Frontal cortex (tissue), 4 donors: ENCODE measurements at places on chromosomes 1 and 21.

DNA sequence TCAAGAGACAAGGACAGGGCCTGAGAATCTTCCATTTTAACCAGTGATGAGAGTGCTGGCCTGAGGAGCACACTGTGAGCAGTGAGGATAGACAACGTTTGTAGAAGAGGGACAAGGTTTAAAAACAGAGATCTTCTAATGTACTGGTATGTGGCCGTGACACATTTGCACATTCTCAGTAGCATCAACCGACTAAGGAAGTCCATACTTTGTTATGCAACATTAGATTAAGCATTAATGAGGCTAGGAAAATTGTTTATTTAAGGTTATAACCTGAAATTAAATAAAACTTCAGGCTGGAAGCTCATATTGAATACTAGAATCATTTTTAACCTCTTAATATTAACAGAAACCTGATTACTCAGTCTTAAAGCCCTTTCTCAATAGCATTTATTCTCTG, 99.0 kb downstream of the SLC45A1 start:
- no peak for DNase-seq

DNA sequence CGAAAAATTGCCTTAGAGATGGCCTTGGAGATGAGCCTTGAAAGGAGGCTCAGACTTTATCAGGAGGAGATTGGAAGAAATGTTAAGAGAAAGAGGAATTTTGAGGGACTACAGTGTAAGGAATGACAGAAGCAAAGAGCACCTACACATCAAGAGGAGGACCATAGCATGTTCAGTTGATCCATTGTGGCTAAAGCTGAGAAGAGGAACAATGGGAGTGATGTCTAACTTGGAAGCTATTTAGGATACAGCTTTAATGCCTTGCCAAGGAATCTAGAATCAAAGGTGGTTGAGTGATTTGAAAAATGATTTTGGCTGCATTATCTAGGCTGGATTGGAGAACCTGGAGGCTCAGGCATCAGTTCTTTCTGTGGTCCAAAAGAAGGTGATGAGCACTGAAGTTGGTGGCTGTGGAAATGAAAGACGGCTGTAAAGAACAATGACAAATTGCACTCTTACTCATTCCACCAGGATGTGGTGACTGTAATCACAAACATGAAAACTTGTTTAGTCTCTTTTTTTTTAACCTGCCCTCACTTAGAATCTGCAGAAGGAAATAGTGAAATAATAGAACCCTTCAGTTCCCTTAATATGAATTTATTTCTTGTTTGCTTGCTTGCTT, 11.3 kb downstream of the FAM20B start:
- DNase-seq, result no peak

DNA sequence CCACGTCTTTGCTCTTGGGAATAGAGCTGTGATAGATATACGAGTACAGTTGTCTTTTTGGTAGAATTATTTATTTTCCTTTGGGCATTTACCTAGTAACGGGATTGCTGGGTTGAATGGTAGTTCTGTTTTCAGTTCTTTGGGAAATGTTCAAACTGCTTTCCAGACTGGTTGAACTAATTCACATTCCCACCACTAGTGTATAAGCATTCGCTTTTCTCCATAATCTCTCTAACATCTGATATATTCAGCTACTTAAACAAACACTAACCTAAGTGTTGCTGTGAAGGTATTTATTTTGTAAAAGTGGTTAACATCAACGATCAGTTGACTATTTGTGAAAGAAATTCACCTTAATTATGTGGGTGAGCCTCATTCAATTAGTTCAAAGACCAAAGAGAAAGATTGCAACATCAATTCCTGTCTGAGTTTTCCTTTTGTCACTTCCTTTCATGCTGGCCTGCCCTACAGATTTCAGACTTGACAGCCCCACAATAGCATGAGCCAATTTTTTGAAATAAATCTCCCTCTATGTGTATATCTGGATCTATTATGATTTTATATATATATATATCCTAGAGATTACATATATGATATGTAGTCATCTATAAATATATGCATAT, 26.7 kb upstream of the DUSP10 start:
- DNase-seq, result no peak

DNA sequence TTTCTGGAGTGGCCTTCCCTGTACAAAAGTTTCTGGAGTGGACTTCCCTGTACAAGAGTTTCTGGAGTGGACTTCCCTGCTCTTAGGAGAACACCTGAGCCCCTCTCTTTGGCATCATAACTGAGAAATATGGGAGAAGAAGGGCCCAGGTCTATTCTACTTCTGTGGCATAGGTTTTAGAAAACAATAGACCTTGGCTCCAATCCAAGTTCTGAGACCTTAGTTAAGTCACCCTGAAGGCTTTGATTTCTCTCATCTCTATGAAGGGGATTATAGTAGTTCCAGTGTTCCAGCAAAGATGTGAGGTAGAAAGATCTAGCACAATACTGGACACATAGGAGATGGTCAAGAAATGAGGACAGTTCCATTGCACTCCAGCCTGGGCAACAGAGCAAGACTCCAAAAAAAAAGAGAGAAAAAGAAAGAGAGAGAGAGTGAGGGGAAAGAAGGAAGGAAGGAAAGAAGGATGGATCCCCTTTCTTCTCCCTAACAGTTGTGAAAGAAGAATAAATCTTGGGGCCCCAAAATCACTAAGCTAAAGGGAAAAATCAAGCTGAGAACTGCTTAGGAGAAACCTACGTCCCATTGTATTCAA, 13.3 kb upstream of the EIF4G3 start:
- no peak for DNase-seq

DNA sequence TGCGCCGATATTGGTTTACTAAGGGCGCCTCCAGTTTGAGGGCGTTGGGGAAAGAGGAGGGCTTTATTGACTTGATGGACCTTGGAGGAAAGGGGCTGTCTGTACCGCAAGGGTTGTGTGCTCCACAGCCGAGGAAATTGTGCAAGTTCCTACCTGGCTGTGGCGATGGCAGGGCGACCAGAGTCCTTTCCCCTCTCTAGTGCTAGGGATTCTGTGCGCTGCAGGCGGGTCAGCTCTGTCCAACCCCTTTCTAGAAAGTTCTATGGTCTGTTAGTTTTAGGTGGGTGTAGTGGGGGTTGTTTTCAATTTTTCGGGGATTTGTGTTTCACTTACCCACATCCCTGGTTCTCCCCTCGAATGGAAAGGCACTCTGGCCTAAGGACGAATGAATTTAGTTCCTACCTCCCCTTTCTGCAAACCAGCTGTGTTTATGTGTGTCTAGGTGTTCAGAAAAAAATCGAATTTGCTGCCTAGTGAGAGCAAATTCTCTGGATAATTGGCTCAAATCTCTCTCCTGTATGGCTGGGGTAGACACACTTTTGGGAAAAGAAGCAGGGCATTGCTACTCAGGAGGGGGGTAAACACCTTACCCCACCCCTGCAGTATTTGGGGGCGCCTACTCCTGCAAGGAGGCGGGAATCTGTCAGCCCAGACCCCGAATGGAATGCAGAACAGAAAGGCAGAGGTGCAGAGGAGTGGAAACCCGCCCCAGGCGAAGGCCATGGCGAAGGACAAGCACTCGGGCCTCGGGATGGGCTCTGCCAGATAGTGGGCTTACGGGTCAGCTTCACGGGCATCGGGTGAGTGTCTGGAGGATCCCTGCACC, 2.0 kb downstream of the DMBX1 start:
- no peak for DNase-seq

DNA sequence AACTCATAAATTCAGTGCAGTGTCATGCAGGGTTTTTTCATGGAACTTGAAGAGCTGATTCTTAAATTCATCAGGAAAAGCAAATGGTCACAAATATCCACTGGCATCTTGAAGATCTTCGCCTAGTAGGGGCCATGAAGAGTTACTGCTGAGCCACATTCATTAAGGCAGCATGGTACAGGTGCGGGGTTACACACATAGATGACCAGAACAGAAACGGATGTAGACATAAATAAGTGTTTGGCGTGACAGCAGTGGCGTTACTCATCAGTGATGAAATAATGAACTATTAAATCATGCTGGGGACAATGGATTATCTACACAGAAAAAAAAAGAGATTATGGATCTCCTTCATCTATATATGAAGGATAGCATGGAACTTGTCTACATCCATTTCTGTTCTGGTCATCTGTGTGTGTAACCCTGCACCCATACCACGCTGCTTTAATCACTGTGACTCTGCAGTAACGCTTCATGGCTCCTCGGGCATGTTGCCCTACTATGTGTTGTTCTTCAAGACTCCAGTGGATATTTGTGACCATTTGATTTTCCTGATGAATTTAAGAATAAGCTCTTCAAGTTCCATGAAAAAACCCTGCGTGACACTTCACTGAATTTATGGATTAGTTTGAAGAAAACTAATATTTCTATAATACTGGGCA, 161.3 kb downstream of the GALNT2 start:
- no peak for DNase-seq

GRCh38 chr1:4611563-4612341, 42.7 kb upstream of the AJAP1 start:
- DNase-seq, result no peak

DNA sequence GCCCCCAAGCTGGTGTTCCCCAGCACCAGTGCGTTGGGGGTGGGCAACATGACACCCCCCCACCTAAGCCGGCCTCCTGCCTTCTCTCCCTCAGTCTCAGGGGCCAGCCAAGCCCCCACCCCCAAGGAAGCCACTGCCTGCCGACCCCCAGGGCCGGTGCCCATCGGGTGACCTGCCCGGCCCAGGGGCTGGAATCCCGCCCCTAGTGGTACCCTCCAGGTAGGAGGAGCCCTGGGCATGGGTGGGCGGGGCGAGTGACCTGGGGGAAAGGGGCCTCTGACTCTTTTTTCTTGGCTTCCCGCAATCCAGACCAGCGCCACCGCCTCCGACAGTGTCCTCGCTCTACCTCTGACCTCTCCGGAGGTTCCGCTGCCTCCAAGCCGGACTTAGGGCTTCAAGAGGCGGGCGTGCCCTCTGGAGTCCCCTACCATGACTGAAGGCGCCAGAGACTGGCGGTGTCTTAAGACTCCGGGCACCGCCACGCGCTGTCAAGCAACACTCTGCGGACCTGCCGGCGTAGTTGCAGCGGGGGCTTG, 1.3 kb upstream of the EFNA4 start:
- no peak for DNase-seq

GRCh38 chr1:152458384-152459185, 44.5 kb upstream of the CRNN start:
- no peak for DNase-seq

DNA sequence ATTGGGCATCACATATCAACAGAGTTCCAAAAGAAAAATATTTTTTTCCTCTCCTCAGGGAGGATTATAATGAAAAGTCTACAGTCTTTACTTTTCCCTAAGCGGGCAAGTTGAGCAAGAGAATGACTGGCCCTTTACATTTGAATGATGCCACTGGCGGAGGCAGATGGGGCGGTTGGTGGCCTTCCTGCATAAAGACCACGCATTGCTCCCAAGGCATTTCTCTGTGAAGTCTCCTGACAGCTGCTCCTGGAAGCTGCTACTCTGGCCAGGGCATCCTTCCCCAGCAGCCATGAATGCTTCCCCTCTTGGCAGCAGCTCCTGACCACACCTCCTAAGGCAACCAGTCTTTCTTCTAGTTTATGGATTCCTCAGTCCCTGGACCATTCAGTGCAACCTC, 161.1 kb upstream of the RRP15 start:
- DNase-seq, result no peak

GRCh38 chr1:189662190-189662589, 815.5 kb downstream of the BRINP3 start:
- no peak for DNase-seq
